ENCODE measurements at places on chromosomes 6 and 20. TPM values are rescaled to one million over a fixed set of nuclear protein-coding genes. Genes with fewer than 3 reads are reported as not detected.

- no peak for DNase-seq
Measured at GRCh38 chr6:14478381-14479225, 361.0 kb downstream of the CD83 start.

GRCh38 chr6:78947962-78948361 lies 80.6 kb downstream of the IRAK1BP1 start:
- peak; percentile 69 for DNase-seq

- DNase-seq = peak; percentile 96
Measured at GRCh38 chr6:13407709-13408695, 79.4 kb downstream of the GFOD1 start.

DNA sequence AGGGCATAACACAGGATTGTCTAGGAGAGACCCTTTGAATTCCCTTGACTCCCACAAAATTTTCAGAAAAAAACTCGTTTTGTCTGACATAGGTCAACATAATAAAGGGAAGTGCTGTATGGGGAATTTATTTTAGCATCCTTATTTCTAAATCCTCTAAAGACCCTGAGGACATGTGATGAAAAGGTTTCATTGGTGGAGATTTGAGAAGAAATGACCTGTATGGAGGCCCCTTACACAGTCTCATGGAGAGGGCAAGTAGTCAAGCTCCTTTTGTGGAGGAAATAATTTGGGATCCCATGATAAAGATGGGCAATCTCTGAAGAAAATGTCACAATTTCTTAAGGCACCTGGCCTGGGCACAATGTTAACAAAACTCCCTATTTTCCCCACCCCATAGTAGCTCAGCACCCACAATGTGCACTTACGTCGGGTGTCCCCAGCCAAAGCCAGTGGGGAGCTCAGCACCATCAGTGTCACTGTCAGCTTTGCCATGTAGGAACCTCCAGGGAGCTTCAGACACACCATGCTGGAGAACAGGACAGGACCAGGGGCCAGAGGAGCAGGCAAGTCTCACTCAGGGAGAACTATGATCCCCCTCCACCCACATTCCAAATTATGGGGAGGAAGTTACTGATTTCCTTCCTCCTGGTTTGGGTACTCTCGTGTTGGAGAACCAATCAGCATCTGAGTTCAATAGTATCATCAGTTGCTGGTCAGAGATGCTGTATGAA lies at the start of gene HLA-DRB5:
Gene HLA-DRB5 (minus strand): TSS at position 591 of the 734 bp plus-strand sequence. CDS start 63 bp downstream, at position 528.
- no peak for DNase-seq

- DNase-seq = peak; percentile 36
Measured at GRCh38 chr20:40255365-40255764, 433.7 kb downstream of the MAFB start.

- no peak for DNase-seq
Measured at GRCh38 chr6:100035873-100036653, 42.0 kb upstream of the MCHR2 start.

- DNase-seq = peak; percentile 14
Measured at GRCh38 chr6:37052027-37052628, 46.7 kb downstream of the FGD2 start.

GRCh38 chr6:43995137-43995536 lies 132.1 kb downstream of the MRPL14 start:
- DNase-seq = no peak

DNA sequence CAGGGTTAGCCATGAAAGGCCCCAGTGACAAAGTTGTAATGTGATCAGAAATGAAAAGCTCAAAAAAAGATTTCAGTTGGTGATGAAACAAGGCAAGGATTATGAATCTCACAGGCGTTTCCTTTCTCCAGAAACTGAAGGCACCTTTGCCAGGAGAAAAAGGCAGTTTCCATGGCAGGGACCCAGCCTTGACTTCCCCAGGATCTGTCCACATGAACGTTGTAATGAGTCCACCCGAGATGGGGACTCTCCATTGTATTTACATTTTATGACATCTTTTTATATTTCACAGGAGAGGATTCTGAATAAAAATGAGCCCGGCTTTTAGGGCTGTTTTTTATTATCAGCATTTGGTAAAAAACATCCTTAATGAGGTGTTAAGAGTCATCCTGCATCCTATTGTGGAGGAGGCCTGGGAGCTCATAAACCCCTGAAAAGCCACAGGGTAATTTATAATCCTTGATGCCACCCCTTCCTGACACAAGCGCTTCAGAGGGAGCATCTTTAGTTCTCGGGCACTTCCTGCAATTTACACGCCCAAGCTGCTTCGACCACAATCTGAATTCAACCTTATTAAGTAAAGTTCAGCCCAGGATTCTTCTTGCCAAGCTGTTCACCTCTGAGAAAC lies 74.1 kb upstream of the SALL4 start:
- DNase-seq = no peak

SPTLC3 gene
- total RNA-seq = 0.97 TPM

SLC35D3 gene
- total RNA-seq = not detected

FOXF2 gene
- not detected for total RNA-seq

RSPH9 gene
- total RNA-seq = 0.86 TPM

DLK2 gene
- 0.64 TPM for total RNA-seq
